ENCODE measurements at places on chromosomes 6 and 20.

- no peak for DNase-seq
Observed at GRCh38 chr6:15744818-15745402, 82.1 kb upstream of the DTNBP1 start.

DNA sequence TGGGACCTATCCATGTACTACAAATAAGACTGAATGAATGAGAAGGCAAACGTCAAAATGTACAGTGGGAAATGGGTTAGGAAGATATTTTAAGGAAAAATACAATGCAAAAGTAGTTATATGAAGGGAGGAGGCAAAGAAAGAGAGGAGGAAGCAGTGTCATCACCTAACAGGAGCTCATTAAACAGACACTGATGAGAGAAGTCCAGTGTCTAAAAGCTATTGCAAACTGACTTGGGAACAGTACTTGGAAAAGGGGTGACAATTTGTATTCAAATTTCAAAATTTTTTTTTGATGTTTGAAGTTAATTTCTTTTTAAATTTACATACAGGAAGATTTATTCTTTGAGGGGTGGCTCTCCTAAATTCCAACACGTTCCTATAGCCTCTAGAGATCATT, 143.5 kb upstream of the NOX3 start:
- DNase-seq: no peak

- DNase-seq: no peak
Observed at GRCh38 chr6:143773506-143774150, 69.5 kb upstream of the LTV1 start.

DNA sequence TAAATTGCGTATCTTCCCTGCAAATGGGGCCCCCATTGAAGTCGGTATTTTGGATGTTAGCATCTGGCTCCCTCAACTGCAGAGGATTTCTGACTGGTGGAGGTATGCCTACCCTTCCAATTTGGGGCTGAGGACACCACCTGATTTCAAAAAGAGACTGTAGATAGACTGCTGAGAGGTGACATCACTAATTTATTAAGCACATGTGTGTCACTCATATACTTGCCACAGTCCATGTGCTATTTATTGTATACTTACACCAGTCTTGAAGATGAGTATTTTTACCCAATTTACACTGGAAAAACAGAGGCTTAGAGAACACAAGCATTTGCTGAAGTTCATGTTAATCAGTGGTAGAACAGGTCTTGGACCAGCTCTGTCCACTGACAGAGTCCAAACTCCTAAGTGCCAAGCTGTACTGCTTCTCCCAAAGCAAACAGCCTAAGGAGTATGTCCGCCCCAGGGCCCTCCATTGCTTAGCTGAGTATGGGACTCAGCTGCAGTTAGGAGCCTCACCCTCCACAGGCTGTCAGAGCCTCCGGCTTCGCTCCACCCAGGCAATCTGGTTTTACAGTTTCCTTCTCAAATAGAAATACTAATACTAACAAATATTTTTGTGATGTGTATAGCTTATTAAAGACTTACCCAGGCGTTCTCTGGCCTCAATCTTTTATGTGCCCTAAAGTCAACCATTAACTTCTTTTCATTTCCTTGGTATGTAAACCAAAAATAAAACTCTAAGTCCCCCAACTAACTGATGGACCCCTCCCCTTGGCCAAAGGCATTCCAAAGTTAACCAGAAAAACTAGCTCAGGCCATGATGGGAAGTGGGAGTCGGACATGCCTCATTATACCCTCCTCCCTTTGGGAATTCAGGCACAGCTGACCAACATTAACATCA, 17.5 kb downstream of the RIN2 start:
- DNase-seq: no peak

GRCh38 chr20:25236450-25237304, 11.2 kb upstream of the PYGB start:
- no peak for DNase-seq

- no peak for DNase-seq
Observed at GRCh38 chr6:163133691-163134090, 280.8 kb upstream of the QKI start.

DNA sequence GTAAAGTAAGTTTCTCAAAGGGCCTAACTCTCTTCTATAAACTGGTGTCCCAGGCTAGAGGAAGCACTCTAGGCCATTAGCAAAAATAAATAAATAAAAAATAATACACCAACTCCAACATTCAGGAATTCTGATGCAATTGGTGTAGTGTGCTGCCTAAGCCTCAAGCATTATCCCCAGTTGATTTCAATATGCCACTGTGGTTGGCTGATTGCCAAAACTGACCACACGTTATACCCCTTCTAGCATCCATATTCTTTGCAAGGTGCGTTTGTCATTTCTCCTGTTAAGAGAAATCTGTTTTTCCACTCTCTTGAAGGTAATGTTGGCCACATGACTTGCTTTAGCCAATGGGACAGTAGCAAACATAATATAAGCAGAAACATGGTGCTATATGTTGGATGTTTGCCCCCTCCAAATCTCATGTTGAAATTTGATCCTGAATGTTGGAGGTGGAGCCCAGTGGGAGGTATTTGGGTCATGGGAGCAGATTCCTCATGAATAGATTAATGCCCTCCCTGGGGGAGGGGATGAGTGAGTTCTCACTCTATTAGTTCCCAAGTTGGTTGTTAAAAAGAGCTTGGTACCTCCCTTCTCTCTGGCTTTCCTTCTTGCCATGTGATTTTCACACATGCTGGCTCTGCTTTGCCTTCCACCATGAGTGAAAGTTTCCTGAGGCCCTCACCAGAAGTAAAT, 71.9 kb upstream of the PLCB4 start:
- DNase-seq: no peak

- no peak for DNase-seq
Observed at GRCh38 chr6:5457983-5458683, 196.8 kb downstream of the FARS2 start.

GRCh38 chr6:159110748-159111147, 58.5 kb upstream of the FNDC1 start:
- DNase-seq: no peak

DNA sequence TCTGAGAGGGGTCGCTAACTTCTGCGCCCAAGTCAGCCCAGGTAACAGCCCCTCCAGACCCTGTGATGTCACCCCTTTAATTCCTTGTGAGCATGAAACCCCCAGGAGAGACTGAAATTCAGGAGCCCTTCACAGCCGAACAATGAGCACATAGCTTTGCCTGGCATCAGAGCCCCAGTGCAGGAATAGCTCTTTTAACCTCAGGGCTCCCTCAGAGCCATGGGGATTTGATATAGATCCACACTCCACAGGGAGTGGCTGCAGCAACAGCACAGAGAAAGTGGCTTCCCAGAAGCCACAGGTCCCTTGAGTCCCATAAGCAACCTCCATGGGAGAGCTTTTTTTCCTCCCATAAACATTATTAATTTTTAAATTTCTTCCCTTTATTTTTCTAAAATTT, 150.0 kb upstream of the MARCKS start:
- DNase-seq: no peak

DNA sequence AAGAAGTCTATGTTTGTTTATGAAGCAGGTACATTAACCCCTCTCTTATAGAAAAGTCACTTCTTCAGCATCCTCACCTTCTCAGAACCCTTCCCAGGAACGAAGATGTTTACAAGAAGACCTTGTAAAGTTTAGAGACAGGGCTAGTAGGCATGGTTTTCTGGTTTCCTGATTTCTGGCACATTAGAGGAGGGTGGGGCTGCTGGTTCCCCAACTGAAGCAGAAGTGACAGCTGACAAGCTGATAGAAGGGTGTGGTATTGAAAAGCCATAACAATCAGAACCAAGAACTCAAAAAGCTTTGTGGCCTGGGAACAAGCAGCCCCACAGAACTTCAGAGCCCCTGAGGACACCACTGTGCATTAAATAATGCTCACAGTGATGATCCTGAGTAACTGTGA, 91.2 kb downstream of the RTN4IP1 start:
- DNase-seq: no peak

GRCh38 chr6:101445527-101445926, 52.0 kb downstream of the GRIK2 start:
- DNase-seq: no peak

- DNase-seq: no peak
Observed at GRCh38 chr20:21101453-21101931, 4.7 kb downstream of the LINC00237 start.

DNA sequence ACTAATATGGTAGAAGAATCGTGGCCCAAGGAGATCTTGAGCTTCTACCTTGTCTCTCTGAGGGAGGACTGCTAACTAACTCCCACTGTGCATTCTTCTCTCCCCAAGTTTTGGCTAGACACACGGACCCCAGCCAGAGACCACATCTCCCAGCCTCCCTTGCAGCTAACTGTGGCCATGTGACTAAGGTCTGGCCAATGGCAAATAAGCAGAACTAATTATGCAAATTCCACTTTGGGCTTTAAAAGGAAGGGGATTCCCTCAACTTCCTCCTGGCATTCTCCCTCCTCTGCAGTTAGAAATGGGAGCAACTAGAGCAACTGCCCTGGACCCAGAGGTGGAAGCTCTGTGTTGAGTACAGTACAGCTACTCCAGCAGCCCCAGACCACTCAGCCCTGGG, 15.4 kb downstream of the BPIFA2 start:
- no peak for DNase-seq

DNA sequence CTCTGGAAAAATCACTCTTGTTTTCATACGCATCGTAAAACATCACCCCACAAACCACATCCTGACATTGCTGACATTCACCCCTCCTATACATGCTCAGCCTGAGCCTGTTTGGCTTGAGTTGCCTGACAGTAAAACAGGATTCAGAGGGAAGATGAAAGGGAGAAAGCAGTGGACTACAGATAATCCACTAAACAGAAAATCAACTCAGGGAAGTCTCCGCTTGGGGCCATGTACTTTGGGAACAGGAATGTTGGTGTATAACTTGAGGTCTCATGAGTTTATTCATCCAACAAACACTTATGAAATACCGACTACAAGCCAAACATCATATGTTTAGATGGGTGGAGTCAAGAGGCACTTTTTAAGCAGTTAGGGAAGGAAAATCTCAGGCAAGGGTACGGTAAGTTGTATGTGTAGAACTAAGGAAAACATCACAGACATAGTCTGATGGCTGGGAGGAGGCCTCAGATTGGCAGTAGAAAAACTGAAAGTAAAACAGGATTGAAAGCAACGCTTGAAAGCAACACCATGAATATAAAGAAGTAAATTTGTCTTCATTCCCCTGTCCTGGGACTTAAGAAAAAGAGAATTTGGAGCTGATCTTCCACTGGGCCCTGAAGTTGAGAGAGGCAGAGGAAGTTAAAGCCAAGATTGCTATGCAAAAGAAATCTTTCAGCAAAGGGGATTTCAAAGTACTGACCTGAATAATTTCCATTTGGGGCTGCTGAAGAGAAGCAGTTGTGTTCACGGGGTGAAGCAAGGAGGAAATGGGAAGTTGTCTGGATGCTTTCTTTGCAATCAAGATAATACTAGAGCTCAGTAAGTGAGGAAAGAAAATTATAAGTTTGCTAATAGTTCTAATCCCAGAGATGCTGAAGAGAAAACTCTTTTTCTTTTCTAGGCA, 28.8 kb downstream of the PDE7B start:
- DNase-seq: peak; percentile 79

- no peak for DNase-seq
Observed at GRCh38 chr20:46435146-46435545, 28.7 kb upstream of the ELMO2 start.

GRCh38 chr6:47308552-47309290, 984 bp downstream of the TNFRSF21 start:
- DNase-seq: no peak

- peak; percentile 20 for DNase-seq
Observed at GRCh38 chr6:72245565-72245964, 359.2 kb downstream of the RIMS1 start.
